Smooth muscle cell of the pulmonary artery (primary cell): ENCODE measurements at places on chromosomes 5 and 9. TPM values are rescaled to one million over a fixed set of nuclear protein-coding genes. Genes with fewer than 3 reads are reported as not detected.

Gene OGN
- total RNA-seq = 12.8 and 24.7 TPM in 2 replicates

Gene TSSK1B
- total RNA-seq = 0.46 and 0.50 TPM in 2 replicates

Gene ESM1
- total RNA-seq = 54.3 and 370 TPM in 2 replicates

Gene CLIC3
- 2.0 and 2.9 TPM in 2 replicates for total RNA-seq

Gene LMX1B
- total RNA-seq = under 0.01 TPM in 1 of 2 replicates, not detected in the other

Gene RLN2
- total RNA-seq = not detected in 2 replicates
